HFFc6 (cell line): ENCODE measurements at places on chromosomes 7 and 10.
A peak's percentile ranks its signal among the peaks of the same experiment; 100 is the strongest.

DNA sequence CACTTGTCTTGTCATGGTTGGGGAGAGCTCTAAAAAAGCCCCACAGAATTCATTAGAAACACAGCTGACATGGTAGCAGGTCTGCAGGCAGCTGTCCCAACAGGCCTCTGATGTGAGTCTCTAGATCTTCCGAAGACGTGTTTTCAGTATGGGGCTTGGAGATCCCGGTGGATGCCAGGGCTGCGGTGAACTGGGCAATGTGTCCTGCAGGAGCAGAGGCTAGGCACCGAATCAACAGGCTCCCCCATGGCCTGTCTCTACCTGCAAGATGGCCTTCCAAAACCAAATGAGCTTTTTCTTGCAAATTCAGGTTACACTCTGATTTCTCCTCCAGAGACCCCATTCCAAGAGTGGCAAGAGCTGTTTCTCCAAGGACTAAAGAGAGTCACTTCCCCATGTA lies 2.9 kb downstream of the CPXM2 start:
- no peak for DNase-seq
- no peaks in the 10 kb centered on the region for H3K4me1 ChIP-seq
- no peak overlapping the region for H3K4me3 ChIP-seq
- peaks cover 3% of the 10 kb centered on the region; the same call in 1 of the 2 replicates for H3K27me3 ChIP-seq
- no peak overlapping the region for H3K27ac ChIP-seq

DNA sequence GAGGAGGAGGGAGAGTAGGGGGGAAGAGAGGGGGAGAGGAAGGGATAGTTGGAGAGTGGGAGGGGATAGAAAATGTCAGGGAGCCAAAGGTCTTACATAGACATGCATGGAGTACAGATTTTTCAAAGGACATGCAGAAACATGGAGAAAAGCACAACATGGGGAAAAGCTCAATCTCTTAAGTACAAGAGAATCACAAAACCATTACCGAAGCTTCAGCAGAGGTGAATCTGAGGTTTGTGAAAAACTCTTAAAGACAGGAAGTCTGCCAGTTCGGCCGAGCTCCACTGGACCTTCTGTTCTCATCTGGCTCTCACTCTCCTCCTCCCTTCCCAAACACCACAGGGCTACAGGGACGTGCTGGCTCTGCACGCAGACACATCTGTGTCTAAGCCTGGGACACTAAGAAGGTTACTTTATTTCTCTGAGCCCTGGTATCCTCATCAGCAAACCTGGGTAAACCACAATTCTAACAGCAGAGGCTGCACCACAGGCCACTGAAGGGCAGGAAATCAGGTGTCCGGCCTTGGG lies 133.9 kb downstream of the COBL start:
- H3K36me3 ChIP-seq = no peaks in the 10 kb centered on the region
- H3K4me1 ChIP-seq = no peaks in the 10 kb centered on the region
- H3K27ac ChIP-seq = no peak overlapping the region
- peaks cover 5% of the 10 kb centered on the region; the same call in 1 of the 2 replicates for H3K27me3 ChIP-seq

DNA sequence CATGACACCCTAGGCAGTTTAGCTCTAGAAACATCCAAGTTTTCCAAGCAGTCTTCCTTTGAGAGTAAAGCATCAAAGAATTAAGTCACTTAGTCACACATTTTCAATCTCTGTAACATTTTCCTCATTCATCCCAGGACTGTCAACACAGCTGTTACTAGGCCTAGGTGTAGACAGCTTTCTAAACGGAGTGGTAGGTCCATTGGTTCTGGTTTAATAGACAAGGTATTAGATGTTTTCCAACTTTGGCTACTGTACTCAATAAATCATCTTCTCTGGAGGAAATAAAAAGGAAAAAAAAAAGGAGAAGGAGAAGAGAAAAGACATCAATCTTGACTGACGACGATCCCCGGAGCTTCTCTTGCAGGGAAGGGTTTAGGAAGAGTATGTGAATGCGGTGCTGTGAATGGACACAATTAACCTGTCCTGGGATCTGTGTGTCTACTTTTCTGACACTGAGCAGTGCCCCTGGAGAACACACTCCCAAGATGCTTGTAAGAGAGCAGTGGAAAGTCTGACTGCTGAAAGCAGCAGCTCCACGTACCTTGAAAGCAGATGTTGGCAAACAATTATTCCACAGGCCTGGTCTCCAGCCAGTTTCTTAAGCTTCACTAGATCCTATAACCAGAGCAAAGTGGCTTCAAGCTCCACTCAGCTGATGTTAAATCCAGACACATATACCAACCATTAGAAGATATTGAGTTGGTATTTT lies 59.1 kb downstream of the CXCL12 start:
- H3K27ac ChIP-seq = no peak overlapping the region
- DNase-seq = no peak
- no peaks in the 10 kb centered on the region for H3K36me3 ChIP-seq
- H3K4me1 ChIP-seq = peaks cover 10% of the 10 kb centered on the region
- no peak overlapping the region for H3K4me3 ChIP-seq

DNA sequence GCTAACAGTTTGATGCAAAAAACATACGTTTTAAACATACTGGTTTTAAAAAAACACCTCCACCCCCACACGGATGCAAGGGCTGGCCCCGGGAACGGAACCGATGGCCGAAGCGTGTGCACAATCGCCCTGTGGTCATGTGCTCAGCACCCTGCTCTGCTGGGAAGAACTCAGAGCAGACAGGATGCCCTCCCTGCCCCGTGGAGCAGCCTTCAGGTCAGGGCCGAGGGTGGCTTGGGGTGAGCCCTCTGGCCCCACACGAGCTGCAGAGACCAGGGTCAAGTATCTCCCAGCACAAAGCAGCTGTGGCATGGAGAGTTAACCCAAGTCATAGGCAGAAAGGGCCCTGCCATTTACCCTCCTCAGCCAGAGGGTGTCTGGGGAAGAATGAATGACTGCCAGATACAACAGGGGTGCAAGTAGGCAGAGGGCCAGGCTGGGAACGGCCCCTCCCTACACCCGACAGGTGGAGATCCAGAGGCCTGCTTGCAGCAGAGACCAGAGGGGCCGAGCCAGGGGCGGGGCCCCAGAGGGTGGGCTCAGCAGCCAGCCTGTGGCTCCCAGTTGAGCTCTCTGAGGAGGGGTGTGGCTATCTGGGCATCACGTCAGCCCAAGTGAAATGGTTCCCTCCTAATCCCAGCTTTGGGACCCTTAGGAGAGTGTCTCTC lies 56.8 kb downstream of the ZRANB1 start:
- H3K4me1 ChIP-seq = peaks cover 19% of the 10 kb centered on the region; the same call in 1 of the 2 replicates
- no peak overlapping the region for H3K4me3 ChIP-seq
- peaks cover 21% of the 10 kb centered on the region for H3K27me3 ChIP-seq
- peaks cover 19% of the 10 kb centered on the region; the same call in 1 of the 2 replicates for H3K36me3 ChIP-seq
- H3K27ac ChIP-seq = no peak overlapping the region

- no peaks in the 10 kb centered on the region for H3K4me1 ChIP-seq
- H3K36me3 ChIP-seq = no peaks in the 10 kb centered on the region
- H3K27me3 ChIP-seq = no peaks in the 10 kb centered on the region; the same call in 1 of the 2 replicates
- DNase-seq = no peak
Observed at GRCh38 chr7:126930166-126930565, 322.6 kb downstream of the GRM8 start.

DNA sequence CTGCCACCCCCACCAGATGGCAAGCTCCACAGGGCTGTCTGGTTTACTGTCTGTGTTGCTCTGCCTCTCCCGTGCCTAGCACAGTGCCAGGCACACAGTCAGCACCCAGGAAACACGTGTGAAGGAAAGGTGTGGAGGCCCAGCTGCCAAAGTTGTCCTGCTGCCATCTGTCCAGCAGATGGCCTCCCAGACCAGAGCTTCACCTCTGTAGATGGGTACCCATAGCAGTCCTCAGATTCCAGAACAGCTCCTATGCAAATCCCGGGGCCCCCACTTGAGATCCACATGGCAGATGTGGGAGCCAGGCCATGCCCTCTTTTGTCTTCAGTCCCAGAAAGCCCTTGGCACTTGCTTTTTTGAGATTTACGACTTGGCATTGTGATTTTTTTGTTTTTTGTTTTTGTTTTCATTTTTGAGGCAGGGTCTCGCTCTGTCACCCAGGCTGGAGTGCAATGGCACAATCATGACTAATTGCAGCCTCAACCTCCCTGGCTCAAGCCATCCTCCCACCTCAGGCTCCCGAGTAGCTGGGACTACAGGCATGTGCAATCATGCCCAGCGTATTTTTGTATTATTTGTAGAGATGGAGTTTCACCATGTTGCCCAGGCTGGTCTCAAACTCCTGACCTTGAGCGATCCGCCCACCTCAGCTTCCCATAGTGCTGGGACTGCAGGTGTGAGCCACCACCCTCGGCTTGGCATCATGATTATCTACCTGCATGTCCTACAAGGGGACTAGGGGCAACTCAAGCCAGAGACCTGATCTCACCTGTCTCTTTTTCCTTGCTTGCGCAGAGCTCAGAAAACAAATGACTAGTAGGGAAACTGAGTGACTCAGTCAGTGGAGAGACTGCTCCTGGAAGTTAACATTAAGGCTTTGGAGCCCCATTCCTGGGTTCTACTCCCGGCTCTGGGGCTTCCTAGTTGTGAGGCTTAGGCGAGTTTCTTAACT lies 16.9 kb upstream of the PALD1 start:
- no peak overlapping the region for H3K4me3 ChIP-seq
- H3K27ac ChIP-seq = no peak overlapping the region
- DNase-seq = peak; percentile 39
- peaks cover 46% of the 10 kb centered on the region for H3K27me3 ChIP-seq
- H3K36me3 ChIP-seq = no peaks in the 10 kb centered on the region

DNA sequence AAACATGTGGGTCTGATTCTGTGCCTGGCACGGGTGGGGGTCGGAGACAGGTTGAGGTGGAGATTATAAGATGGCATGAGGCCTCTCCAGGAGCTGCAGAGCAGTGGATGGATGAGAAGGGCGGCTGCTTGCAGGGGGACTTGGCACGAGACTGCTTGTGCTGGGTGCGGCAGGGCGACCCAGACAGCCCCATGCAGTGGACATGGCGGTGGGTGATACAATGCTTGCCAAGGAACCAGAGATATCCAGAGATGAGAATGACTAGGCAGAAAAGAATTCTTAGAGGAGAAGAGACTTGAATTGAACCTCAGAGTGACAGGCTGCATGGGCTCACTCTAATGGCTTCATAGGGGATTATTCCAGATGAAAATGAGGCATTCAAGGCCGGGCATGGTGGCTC lies 145.4 kb downstream of the NEURL1 start:
- peaks cover 2% of the 10 kb centered on the region for H3K27me3 ChIP-seq
- no peak for DNase-seq
- H3K27ac ChIP-seq = peak overlapping the region; percentile 92
- H3K36me3 ChIP-seq = peaks cover 55% of the 10 kb centered on the region

DNA sequence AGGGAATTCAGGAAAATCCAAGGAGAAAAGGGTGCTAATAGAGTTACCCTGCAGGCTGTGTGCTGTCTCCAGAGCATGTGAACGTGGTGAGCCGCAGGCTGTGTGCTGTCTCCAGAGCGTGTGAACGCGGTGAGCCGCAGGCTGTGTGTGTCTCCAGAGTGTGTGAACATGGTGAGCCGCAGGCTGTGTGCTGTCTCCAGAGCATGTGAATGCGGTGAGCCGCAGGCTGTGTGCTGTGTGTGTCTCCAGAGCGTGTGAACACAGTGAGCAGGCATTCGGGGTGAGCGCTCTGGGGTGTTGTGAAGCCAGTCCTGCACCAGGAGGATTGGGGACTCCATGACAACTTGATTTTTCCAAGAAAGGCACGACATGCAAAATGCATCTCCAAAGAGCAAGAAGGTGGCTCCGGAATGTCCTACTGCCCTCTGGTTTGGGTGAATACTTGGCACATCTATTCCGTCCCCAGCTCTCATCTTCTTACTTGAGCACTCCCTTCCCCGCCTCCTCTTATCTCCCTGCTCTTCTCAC lies 407.9 kb upstream of the SHH start:
- H3K4me3 ChIP-seq = no peak overlapping the region
- no peak for DNase-seq
- H3K27ac ChIP-seq = no peak overlapping the region
- H3K36me3 ChIP-seq = no peaks in the 10 kb centered on the region; the same call in 1 of the 2 replicates
- no peaks in the 10 kb centered on the region for H3K4me1 ChIP-seq
- no peaks in the 10 kb centered on the region; the same call in 1 of the 2 replicates for H3K27me3 ChIP-seq

DNA sequence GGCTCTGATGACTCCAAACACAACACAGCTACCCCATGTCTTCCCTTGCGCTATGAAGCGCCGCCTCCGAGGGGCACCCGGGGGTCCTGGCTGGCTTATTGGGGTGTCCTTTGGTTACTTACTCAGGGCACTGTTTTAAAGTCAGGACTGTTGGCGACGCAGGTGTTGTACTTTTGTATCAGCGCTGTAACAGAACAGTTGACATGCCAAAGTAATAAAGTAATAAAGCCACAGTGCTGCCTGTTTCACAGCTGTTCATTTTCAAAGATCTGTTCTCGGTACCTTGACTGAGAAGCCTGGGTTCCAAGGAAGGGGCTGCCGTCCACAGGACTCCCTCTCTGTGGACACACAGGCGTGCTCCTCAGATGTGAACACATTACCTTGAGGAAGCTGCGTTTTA lies 64.1 kb downstream of the WDR37 start:
- H3K4me3 ChIP-seq = no peak overlapping the region
- no peak for DNase-seq
- H3K27me3 ChIP-seq = peaks cover 6% of the 10 kb centered on the region; the same call in 1 of the 2 replicates

DNA sequence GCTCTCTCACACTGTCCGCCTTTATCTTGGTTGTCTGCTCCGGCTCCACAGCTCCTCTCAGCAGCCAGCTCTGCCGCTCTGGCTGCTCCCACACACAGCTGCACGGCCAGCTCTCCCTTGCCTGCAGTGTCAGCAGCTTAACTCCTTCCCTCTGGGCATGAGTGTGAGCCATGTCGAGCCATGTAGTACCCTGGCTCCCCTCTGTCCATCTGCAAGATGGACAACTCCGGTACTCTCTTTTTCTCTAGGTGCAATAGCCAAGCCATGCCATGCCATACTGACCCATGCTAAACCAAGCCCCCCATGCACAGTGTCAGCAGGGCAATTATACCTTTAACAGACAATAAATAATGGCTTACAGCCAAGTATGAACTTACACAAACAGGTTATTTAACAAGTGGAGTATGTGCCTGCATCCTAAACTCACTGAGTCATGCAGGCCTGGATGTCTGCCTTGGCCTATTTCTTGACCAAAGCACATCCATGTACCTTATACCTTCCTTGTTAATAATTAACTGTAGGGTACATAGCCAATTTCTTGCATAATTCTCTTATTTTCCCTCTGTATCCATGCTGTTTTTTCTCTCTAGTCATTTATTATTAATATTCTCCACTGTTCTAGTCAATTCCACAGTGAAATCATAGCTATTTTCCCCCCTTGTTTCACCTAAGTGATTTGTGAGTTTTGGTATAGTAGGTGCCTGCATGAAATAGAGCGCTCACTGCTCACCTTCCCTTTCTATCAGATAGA lies 170.9 kb downstream of the CDK14 start:
- DNase-seq = peak; percentile 78
- peaks cover 55% of the 10 kb centered on the region for H3K4me1 ChIP-seq
- H3K27me3 ChIP-seq = peaks cover 1% of the 10 kb centered on the region
- peak overlapping the region; percentile 76 for H3K4me3 ChIP-seq

DNA sequence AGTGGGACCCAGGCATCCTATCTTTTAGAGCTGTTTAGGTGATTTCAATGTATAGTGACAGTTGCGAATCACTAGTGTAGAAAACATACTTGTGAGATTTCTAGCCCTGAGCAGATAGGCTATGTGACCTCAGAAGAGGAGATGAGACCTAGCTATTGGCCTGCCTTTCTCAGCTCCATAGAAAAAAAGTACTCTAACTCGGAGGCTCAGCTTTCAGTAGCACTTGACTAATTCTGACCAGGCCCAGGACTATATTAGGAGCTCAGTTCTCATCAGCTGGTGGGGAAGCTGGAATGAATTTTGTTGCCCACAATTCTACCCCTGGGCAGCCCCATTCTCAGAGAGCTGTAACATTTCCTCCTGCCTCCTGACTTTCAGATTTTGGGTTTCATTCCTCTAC lies 179.9 kb upstream of the NAMPT start:
- no peak overlapping the region for H3K27ac ChIP-seq
- no peak for DNase-seq
- no peaks in the 10 kb centered on the region; the same call in none of the 2 replicates for H3K27me3 ChIP-seq
- H3K36me3 ChIP-seq = no peaks in the 10 kb centered on the region
- peaks cover 39% of the 10 kb centered on the region for H3K4me1 ChIP-seq
- no peak overlapping the region for H3K4me3 ChIP-seq
